ENCODE measurements at places on chromosomes 11 and 22. TPM values are rescaled to one million over a fixed set of nuclear protein-coding genes. Genes with fewer than 3 reads are reported as not detected.
A peak's percentile ranks its signal among the peaks of the same experiment; 100 is the strongest.

GRCh38 chr22:35959121-35959800 is 69.4 kb downstream of the RBFOX2 start:
- H3K27me3 ChIP-seq: no peaks in the 10 kb centered on the region
- H3K36me3 ChIP-seq: no peaks in the 10 kb centered on the region
- peaks cover 16% of the 10 kb centered on the region for H3K4me1 ChIP-seq
- no peak for DNase-seq
- H3K4me3 ChIP-seq: no peak overlapping the region

DNA sequence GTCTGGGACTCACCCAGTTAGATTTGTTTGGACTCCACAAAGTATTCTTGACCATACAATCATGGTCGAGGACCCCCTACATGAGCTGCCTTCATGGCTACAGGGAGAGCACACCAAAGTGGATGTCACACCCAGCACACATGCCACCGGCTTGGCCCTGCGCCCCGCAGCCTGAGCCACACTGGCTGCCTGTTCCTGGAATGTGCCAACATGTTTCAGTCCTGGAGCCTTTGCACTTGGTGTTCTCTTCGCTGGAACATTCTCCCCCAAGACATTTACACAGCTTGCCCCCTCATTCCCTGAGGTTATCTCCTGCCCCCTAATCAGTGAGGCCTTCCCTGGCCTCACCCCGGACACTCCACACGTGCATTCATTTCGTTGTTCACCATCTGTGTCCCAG is 46.0 kb downstream of the PPARA start:
- H3K27ac ChIP-seq: no peak overlapping the region
- no peaks in the 10 kb centered on the region for H3K27me3 ChIP-seq
- peaks cover 5% of the 10 kb centered on the region for H3K36me3 ChIP-seq
- H3K4me1 ChIP-seq: no peaks in the 10 kb centered on the region
- H3K4me3 ChIP-seq: no peak overlapping the region

DNA sequence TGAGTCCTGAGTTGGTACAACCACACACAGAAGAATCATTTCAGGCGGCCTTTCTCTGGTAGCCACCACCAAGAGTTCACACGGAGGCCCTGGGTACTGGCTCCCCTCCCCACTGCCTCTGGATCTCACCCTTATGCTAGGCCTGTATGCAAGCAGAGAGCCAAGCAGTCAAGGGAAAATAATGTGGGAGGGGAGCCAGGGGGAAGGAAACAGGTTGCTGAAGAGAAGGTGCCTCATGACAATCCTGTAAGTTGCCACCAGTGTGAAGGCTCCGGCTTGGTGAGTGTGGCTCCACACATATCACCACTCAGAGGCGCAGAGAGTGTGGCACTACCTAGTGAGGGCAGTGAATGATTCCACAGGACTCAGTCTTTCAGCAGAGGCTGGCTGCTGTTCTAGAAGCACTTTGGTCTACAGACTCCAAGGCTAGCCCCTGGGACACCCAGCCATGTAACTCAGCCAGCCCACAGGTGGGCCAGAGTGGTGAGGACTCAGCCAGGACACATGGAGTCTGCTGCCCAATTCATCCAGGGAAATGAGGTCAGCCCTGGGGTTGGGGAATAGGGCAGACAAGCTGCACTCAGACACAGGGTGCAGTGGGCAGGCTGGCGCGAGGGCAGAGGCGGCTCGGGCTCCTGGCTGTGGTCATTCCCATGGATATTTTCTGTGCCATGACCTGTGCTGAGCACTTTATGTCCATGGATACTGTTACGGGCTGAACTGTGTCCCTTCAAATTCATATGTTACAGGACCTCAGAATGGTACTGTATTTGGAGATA is 49.0 kb upstream of the SERPIND1 start:
- no peak for DNase-seq
- H3K36me3 ChIP-seq: peaks cover 5% of the 10 kb centered on the region
- no peak overlapping the region for H3K4me3 ChIP-seq
- no peak overlapping the region for H3K27ac ChIP-seq
- H3K27me3 ChIP-seq: no peaks in the 10 kb centered on the region

GRCh38 chr11:5284637-5285036 is 14.9 kb upstream of the HBE1 start:
- H3K4me1 ChIP-seq: no peaks in the 10 kb centered on the region
- DNase-seq: no peak
- no peak overlapping the region for H3K27ac ChIP-seq
- H3K4me3 ChIP-seq: no peak overlapping the region
- no peaks in the 10 kb centered on the region for H3K36me3 ChIP-seq
- no peaks in the 10 kb centered on the region for H3K27me3 ChIP-seq

DNA sequence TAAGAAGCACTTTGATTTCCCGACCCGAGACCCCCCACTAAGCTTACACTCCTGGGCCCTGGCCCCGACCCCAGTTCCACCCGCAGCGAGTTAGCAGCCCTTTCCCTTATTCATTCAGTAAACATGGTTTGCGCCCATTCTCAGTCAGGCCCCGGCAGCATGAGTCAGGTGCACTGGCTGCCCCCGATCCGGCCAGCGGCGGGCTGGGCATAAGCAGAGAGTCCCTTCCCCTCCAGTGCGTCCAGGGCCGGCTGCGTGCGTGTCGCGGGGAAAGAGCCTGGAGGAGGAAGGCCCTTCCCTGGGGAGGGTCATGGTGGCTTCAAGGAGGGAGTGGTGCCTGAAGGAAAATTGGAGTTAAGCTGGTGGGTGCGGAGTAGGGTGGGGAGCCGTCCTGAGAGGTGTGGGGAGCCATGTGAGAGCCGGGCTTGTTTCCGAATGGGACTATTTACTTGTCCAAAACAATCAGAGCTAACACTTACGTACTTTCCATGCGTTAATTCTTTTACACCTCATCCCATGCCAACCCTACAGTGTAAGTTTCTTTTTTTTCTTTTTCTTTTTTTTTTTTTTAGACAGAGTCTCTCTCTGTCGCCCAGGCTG is 657 bp downstream of the IGHMBP2 start:
- H3K27me3 ChIP-seq: no peaks in the 10 kb centered on the region
- peak overlapping the region; percentile 1 for H3K27ac ChIP-seq
- peaks cover 7% of the 10 kb centered on the region for H3K36me3 ChIP-seq
- peak overlapping the region; percentile 33 for H3K4me3 ChIP-seq
- DNase-seq: peak; percentile 33
- H3K4me1 ChIP-seq: peaks cover 27% of the 10 kb centered on the region

- H3K27ac ChIP-seq: no peak overlapping the region
Observed at GRCh38 chr11:72001285-72001684, 2.6 kb downstream of the IL18BP start.

- H3K27me3 ChIP-seq: no peaks in the 10 kb centered on the region
- no peaks in the 10 kb centered on the region for H3K36me3 ChIP-seq
- no peak overlapping the region for H3K4me3 ChIP-seq
Observed at GRCh38 chr11:90601261-90601660, 378.4 kb upstream of the CHORDC1 start.

GRCh38 chr22:24436553-24436952 is 9.2 kb downstream of the ADORA2A start:
- no peak for DNase-seq
- H3K4me3 ChIP-seq: no peak overlapping the region
- H3K27me3 ChIP-seq: no peaks in the 10 kb centered on the region
- no peaks in the 10 kb centered on the region for H3K36me3 ChIP-seq
- H3K27ac ChIP-seq: no peak overlapping the region
- H3K4me1 ChIP-seq: peaks cover 17% of the 10 kb centered on the region

The KCNQ1 gene
- total RNA-seq: 46.1 TPM

The RHOD gene
- 33.5 TPM for total RNA-seq

The PRRG4 gene
- total RNA-seq: 2.3 TPM

All from body of pancreas (tissue), 4 donors.